ENCODE measurements at places on chromosomes 6 and 20.
A peak's percentile ranks its signal among the peaks of the same experiment; 100 is the strongest.

- DNase-seq = no peak
Measured at GRCh38 chr6:133290930-133291329, 49.8 kb downstream of the EYA4 start.

GRCh38 chr6:27091661-27092315 lies 155.7 kb upstream of the PRSS16 start:
- peak; percentile 26 for DNase-seq

DNA sequence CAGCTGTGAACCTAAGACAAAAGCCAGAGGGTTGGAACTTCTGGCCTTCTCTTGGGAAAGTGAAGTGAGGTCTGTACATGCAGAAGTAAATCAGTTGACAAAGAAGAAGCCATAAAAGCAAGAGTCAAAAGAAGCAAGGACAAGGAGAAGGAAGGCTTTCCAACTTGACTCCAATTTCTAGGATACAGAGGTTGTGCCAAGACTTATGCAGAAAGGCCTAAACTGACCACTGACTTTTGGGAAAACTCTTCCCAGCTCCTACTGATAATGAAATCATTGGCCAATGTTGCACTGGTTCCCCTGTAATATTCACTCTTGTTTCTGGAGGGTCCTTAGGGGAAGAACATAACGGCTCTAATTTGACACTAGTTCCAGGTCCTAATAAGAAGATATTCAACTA lies 29.3 kb upstream of the NT5E start:
- no peak for DNase-seq

DNA sequence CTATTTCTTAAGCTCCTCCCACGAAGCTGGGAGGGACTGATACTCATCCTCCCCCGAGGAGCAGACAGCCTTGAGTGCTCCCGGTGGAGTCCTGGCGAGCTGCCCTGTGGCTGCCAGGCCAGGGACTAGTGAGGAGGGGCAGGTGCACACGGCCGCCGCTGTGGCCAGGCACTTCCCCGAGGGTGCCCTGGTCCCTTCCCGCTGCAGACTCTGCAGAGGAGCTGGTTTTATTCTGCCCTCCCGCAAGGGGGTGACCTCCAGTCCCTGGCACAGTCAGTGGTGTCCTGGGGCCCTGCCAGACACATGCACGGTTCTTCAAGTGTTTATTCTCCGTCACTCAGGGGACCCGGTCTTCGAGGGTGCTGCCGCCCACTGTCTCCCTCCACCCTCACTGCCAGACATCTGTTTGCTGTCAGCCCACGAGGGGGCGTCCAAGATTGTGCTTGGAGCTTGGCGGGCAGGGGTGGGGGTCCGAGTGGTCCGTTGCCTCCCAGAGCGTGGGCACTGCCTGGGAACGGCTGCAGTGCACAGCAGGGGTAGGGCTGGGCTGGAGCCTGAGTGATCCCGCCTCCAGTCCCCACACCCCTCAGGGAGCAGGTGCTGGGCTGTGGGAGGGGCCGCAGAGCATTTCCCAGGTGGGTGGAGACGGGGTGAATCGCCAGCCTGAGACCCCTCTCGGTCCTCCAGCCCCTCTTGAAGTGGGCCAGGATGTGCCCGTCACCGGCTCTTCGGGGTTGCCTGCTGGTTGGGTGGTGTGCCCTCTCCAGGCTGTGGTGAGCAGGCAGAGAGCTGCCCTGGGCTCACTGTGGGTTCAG lies 3.1 kb upstream of the CABLES2 start:
- DNase-seq = no peak

- DNase-seq = no peak
Measured at GRCh38 chr6:36713846-36714245, 16.2 kb downstream of the RAB44 start.

DNA sequence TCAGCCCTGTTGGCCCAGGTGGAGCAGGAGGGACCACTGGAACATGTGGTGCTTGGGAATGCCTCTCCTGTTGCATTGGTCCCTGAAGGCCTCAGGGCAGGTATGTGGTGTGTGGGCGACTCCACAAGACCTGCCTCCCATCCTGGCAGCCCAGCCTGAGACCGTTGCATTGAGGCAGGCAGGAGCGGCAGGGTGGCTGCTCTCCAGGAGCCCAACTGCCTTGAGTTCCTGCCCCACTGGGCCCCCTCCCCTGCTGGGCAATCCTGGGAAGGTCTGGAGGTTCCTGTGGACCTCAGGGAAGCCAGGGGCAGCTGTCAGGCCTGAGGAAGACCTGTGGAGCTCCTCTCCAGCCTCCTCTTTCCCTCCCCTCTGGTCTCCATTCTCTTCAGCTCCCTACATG lies 19.8 kb downstream of the MAVS start:
- DNase-seq = no peak

GRCh38 chr20:35619196-35620095 lies 3.8 kb downstream of the SPAG4 start:
- DNase-seq = peak; percentile 75

- peak; percentile 29 for DNase-seq
Measured at GRCh38 chr6:14079433-14079832, 38.1 kb upstream of the CD83 start.

GRCh38 chr20:1301031-1301529 lies 27.9 kb downstream of the SDCBP2 start:
- DNase-seq = peak; percentile 44

DNA sequence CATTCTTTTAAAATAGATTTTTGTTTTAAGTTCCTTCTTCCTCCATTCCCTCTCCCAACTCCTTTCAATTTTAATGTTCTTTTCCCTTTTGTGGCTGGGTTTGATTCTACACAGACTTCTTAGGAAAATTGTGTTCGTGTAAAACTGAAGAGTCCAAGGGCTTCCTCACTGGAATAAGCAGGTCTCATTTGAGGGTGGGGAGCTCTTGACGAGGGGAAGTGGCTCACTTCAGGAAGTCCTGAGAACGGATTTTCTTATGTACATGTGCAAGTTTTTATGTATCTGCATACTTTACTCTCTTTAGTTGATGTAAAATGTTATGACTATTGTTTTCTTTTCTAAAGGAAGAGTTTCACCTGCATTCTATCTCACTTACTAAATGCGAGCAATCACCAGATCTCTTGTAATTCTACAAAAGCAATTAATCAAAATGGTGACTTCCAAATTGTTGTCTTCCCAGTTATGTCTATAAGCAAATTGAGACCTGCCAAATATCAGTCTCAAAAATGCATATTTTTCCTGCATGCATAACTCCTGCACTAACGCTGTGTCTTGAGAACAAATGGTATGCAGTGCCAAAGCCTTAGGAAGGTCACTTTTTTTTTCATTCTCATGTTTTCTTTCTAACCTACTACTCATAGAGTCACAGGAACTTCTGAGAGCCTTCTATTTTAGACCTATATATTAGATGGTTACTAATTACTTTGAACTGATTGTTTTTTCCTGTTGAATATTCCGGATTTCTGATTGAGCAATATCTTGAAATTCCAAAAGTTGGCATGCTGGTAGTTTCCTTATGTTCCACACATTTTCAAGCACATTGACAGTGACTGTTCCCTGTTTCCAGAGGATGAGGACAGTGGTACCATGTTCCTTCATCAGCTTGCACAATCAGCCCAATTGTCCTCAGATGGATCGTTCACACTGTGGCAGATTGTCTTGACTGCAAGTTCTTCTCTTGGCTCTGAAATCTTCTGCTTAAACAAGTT lies 251.9 kb upstream of the PRDM1 start:
- no peak for DNase-seq

- no peak for DNase-seq
Measured at GRCh38 chr20:49762940-49763766, 49.5 kb upstream of the B4GALT5 start.

GRCh38 chr20:32651537-32651936 lies 22.2 kb downstream of the C20orf203 start:
- no peak for DNase-seq

DNA sequence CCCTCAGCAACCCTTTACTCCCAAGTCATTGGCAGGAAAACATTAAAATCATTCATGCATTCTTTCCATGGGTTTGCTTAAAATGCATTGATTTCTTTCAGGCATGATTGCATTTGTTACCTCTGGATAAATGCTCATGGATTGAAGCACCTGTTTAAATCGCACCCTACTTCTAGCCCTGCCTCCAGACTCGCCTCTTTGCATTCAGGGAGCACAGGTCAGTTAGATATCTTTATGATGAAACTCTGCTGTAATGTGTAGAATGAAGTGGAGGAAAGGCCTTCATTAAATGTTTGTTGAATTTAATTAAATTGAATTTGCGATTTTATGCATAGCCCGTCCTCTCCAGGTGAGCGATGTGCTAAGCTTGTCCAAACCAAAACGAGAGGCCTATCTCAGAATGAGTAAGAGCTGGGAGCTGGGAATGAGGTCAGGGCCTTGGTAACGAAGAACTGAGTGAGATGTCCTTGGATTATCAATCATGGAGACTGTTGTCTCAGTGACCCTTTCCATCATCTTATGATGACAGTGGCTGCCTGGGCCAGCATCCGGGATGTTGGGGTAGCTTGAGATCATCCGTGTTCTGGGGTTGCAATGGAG lies 210.1 kb downstream of the SYNDIG1 start:
- DNase-seq = no peak

- no peak for DNase-seq
Measured at GRCh38 chr20:16537025-16537665, 36.1 kb downstream of the KIF16B start.

GRCh38 chr6:152130441-152130840 lies 323.0 kb downstream of the ESR1 start:
- no peak for DNase-seq

DNA sequence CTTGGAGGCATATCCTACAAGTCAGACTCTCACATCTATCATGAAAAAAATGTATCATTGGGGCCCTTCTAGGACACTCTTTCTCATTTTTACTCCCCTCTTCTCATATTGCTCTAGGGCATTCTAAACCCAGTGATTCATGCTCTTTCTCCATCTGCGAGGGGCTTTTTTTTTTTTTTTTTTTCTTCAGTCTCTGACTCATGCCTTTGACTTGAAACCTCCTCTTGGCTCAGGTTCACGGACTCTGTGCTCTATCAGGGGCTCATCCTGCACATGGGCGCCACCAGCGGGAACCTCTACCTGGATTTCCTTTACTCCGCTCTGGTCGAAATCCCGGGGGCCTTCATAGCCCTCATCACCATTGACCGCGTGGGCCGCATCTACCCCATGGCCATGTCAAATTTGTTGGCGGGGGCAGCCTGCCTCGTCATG lies 17.8 kb downstream of the SLC22A1 start:
- DNase-seq = no peak
